ENCODE measurements at places on chromosomes 3 and 15.

GRCh38 chr3:63762180-63762579 is 56.9 kb upstream of the C3orf49 start:
- H3K27me3 ChIP-seq: no peaks in the 10 kb centered on the region
- no peak overlapping the region for H3K4me3 ChIP-seq
- H3K4me1 ChIP-seq: no peaks in the 10 kb centered on the region

GRCh38 chr3:146715170-146715569 is 110.0 kb upstream of the PLSCR5 start:
- no peak overlapping the region for H3K4me3 ChIP-seq
- no peaks in the 10 kb centered on the region for H3K27me3 ChIP-seq
- H3K36me3 ChIP-seq: no peaks in the 10 kb centered on the region
- H3K4me1 ChIP-seq: no peaks in the 10 kb centered on the region

DNA sequence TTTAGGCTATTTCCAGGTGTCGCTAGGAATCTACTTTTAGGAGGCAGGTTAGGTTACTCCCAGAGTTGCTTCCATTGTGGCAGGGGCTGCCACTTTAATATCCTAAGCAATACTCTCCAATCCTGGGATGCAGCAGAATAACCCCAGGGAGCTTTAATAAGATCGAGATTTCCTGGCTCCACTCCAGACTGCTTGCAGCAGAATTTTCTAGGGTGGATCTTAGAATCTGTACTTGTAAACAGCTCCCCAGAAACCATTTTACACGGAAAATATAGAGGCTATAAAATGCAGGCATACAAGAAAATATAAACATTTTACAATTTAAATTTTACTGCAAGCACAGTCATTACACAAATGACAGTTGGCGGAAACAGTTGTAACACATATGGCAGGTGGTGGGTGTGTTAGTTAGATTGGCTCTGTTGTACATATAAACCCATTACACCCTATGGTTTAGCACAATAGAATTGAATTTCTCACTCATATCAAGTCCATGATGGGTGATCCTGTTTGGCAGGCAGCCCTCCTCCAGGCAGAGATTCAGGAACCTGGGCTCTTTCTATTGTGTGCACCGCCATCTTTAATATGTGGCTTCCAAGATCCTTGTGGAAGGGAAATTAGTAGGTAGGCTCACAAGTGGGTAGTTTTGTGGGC is 35.0 kb upstream of the TNFAIP8L3 start:
- no peak overlapping the region for H3K27ac ChIP-seq
- DNase-seq: no peak
- H3K36me3 ChIP-seq: no peaks in the 10 kb centered on the region
- H3K4me1 ChIP-seq: peaks cover 14% of the 10 kb centered on the region
- no peak overlapping the region for H3K4me3 ChIP-seq
- no peaks in the 10 kb centered on the region for H3K27me3 ChIP-seq

DNA sequence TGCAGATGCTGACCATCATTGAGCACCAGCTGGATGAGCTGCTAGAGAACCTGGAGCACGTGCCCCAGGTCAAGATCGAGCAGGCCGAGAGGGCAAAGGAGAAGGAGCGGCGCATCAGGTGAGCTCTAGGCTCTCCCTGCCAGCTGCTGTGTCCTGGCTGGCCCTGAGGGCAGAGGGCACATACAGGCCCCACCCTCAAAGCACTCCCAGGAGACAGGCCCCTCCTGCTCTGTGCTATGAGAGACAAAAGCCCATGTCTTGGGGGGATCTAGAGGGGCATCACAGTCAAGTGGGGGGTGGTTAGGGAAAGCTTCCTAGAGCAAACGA is 39.5 kb downstream of the CFAP100 start:
- H3K27ac ChIP-seq: no peak overlapping the region
- no peaks in the 10 kb centered on the region for H3K4me1 ChIP-seq
- no peaks in the 10 kb centered on the region for H3K27me3 ChIP-seq
- no peak for DNase-seq
- H3K4me3 ChIP-seq: no peak overlapping the region
- peaks cover 26% of the 10 kb centered on the region for H3K36me3 ChIP-seq

DNA sequence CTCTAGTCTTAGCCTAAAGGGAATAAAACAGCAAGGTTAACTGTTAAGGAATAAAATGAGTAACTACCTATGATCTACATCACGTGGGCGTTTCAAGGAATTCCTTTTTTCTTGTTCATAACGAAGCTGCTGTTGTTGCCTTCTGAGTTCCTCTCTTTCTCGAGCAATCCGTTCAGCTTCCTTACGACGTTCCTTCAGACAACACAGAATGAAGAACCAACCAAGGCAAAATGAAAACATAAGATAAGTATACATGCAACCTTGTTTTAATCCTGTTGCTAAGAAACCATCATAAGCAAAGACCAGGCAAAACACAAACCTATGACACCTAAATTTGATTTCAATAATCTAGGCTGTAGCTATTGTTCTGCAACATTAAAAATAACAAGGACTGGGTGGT is 44.1 kb downstream of the SLTM start:
- H3K4me1 ChIP-seq: no peaks in the 10 kb centered on the region
- no peak for DNase-seq
- H3K36me3 ChIP-seq: peaks cover 95% of the 10 kb centered on the region

- no peaks in the 10 kb centered on the region for H3K36me3 ChIP-seq
- no peak overlapping the region for H3K27ac ChIP-seq
- no peaks in the 10 kb centered on the region for H3K27me3 ChIP-seq
These were observed 238.2 kb upstream of the C2CD4B start for GRCh38 chr15:62403164-62403809.

GRCh38 chr3:146345900-146346299 is 95.0 kb upstream of the PLSCR4 start:
- no peak overlapping the region for H3K27ac ChIP-seq
- DNase-seq: no peak
- no peaks in the 10 kb centered on the region for H3K4me1 ChIP-seq
- no peaks in the 10 kb centered on the region for H3K36me3 ChIP-seq
- H3K27me3 ChIP-seq: no peaks in the 10 kb centered on the region
- H3K4me3 ChIP-seq: no peak overlapping the region

- H3K27ac ChIP-seq: no peak overlapping the region
- DNase-seq: no peak
- no peaks in the 10 kb centered on the region for H3K36me3 ChIP-seq
- no peak overlapping the region for H3K4me3 ChIP-seq
- no peaks in the 10 kb centered on the region for H3K27me3 ChIP-seq
- no peaks in the 10 kb centered on the region for H3K4me1 ChIP-seq
These were observed 21.4 kb upstream of the OR4F6 start for GRCh38 chr15:101781928-101782327.

GRCh38 chr3:155766206-155766605 is 21.3 kb upstream of the PLCH1 start:
- H3K27ac ChIP-seq: no peak overlapping the region
- no peaks in the 10 kb centered on the region for H3K27me3 ChIP-seq
- no peak for DNase-seq
- no peaks in the 10 kb centered on the region for H3K4me1 ChIP-seq
- H3K4me3 ChIP-seq: no peak overlapping the region

DNA sequence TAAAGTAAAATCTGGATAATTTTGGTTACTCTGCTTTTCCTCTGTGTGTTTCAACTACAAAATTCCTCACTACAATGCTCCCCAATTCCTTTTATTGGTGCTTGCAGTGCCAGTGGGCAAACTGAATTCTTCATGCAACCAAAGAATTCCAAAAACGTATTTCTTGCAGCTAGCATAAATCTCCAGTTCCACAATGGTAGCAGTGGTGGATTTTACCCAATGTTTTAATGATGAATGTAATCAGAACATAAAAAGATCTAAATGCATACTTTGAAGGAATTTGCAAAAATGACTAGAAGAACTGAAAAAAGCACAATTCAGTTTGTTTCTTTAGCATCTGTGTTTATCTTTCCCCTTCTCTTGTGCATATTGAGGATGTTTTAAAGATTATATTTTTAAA is 359.6 kb upstream of the TPRG1 start:
- H3K4me1 ChIP-seq: no peaks in the 10 kb centered on the region
- H3K36me3 ChIP-seq: no peaks in the 10 kb centered on the region
- H3K27me3 ChIP-seq: no peaks in the 10 kb centered on the region
- H3K4me3 ChIP-seq: no peak overlapping the region
- no peak for DNase-seq

DNA sequence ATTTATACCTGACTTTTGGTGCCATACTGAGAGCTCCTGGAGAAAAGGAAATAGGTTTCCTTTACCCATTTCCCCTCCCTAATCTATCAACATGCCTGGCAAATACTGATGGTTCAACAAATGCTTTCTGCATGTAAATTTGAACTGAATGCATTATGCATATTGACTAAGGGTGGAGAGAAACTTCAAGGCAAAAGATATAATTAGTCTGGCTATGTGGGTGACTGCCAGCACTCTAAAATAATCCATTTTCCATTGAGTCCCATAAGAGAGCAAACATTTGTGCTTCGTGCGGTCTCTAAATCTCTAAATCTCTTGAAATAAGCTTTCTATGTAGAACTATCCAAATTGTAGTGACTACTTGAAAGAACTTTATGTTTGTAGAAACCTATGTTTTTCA is 451.3 kb upstream of the LMCD1 start:
- H3K27me3 ChIP-seq: no peaks in the 10 kb centered on the region
- H3K27ac ChIP-seq: no peak overlapping the region
- DNase-seq: no peak
- H3K36me3 ChIP-seq: no peaks in the 10 kb centered on the region
